ENCODE measurements at places on chromosomes 11 and 22.

DNA sequence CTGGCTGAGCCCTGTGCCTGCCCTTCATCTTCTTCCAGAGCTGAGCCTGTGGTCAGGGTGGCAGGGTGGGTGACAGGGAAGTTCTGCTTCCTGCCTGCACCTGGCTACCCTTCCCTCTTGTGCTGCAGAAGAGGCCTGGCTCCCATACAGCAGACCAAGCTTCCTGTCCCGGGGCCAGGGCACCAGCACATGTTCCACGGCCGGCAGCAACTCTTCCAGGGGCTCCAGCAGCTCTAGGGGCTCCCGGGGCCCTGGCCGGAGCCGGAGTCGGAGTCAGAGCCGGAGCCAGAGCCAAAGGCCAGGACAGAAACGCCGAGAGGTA, 15.0 kb downstream of the ROBO3 start:
- no peak for DNase-seq

GRCh38 chr11:7648264-7648663, 25.0 kb downstream of the CYB5R2 start:
- no peak for DNase-seq

- DNase-seq = no peak
Measured at GRCh38 chr11:86719781-86720463, 47.5 kb upstream of the ME3 start.

DNA sequence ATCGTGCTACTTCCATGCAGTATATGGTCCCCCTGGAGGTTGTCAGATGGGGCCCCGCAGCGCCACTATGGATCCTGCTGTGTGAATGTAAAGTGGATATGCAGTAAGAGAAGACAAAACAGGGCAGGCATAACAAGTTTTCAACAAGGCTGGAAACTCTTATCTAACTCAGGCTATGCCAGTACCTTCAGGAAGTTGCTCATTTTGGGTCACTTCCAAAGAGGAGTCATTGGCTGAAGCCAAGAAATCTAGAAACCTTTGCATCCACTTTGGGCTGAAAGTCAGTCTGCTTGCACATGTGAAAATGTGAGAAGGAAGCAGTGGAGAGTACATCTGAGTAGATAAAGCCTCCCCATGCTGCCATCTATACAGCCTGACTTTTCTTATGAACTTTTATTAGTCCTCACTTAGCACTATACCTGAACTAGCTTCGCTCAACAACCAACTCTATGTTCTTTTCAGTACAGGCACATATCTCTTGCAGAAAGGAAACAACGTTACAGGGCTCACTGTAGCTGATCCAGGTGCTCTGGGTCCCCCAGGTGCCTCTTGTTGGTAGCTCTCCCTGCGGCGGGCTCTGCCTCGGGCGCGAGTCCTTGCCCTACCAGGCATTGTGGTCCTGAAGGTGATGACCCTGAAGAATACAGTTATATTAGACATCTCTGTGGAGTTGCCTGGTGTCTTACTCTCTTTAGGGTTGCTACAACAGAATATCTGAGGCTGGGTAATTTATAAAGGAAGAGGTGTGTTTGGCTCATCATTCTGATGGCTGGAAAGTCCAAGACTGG, 12.4 kb downstream of the PIWIL3 start:
- DNase-seq = no peak

GRCh38 chr11:124207102-124207792, 24.1 kb downstream of the OR10D3 start:
- DNase-seq = no peak

DNA sequence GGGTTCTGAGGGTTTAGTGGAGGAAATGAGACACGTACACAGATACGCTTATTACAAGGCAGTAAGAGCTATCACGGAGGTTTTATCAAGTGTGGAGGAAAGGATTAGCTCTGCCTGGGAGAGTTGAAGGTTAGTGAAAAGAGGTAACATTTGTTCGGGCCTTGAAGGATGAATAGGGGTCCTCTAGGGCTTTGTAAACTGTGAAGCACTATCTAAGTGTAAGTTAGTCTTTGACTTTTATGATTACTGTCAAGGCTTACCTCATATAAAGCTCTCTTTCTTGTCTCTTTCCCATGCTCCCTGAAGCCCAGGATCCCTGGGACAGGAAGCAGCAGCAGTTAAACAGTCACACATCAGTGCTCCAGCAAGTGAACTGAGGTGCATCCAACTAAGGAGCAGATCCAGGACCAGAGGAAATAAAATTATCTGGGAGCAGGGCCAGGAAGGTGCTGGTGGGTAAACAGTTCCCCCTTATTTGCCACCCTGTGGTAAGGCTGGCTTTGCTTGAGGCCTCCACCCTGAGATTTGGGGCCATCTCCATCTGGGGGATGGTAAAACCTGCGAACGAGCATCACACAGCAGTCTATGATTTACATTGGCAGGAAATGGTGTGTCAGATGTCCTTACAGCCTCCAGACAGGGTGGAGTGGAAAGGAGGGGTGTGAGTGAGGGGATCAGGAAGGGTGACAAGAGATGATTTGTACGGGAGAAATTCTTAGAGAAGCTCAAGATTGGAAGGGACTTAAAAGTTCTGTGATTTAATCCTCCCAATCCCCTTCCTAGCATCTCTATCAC, 27.2 kb downstream of the GVQW3 start:
- DNase-seq = no peak

- DNase-seq = no peak
Measured at GRCh38 chr11:83158965-83159901, 2.3 kb downstream of the PCF11 start.

DNA sequence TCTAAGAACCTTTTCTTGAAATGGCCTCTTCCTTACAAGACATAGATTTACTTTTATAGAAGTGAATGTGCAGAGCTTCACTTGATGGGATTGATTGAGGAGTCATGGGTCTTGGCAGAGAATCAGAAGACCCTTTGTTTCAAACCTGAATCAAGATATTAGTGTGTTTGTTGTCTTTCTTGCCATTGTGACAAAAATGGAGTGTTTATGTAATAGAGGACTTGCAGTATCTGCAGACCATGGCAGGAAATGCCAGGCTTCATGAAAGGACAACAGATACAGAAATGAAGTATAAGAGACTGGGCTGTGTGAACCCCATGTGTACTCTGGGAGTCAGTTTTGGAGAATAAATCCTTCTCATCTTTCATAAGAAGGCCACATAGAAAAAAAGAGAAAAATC, 72.9 kb upstream of the HORMAD2 start:
- no peak for DNase-seq

GRCh38 chr22:31363885-31364465, 17.8 kb upstream of the PATZ1 start:
- no peak for DNase-seq

DNA sequence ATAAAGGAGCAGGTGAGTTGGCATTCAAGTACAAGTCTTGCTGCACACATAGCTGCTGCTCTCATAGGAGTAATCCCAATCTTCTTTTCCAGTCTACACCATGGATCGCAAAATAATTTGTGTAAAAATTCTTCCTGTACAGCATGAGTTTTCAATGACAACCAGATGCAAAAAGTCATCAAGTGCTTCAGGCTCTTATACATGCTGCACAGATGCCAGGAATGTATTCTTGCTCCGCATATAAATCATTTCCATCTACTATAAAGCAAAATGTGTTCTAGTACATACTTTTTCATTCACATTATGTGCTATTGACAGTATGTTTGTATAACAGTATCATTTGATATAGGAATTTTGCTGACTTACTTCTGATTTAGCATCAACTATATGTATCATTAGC, 35.4 kb downstream of the NXPE2 start:
- DNase-seq = no peak

GRCh38 chr11:128283451-128283850, 303.9 kb downstream of the ETS1 start:
- DNase-seq = no peak

DNA sequence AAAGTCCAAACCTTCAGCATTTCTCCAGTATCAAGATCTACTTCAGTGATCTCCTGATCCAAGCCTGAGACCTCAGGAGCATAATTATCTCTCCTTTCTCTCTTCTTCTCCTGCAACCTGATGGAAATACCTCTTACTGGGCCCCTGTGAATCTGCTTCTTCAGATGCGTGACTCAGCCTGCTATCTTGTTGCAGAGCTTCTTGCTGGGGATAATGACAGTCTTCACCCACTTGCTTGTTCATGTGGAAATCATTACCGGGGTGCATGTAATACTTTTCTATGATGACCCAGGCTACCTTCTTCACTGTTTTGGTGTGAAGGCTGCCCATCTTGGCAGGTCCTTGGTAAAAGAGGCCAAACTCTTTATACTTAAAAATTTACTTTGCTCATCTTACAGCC, 140.0 kb upstream of the POU2AF2 start:
- DNase-seq = no peak

DNA sequence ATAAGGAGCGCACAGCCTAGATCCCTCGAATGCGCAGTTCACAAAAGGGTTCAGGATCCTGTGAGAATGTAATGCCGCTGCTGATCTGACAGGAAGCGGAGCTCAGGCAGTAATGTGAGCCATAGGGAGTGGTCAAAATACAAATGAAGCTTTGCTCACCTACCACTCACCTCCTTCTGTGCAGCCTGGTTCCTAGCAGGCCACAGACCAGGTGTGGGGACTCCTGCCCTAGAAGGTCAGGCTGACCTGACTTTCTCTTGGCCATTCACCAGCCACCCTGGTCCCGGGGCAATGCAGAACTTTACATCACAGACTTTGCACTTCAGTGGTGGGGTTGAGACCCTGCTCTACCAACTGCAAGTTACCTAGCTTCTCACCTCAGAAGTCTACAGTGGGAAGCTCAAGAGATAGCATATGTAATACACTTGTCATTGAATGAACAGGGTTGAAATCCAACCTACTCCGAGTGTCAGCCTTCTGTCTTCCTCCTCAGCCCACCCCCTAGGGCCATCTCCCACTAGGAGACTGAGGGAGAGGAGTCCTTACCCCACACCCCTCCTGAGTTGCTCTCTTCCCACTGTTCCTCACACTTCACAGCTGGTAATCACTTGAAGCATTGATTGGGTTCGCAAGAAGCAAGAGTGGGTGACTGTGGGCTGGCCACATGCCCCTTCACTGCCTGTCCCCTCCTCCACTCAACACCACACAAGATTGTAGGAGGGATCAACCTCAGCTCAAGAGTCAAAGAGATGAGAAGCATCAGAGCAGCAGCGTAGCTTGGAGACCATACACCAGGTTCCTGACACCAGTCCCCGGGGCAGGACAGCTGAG, 2.0 kb upstream of the KCNJ1 start:
- no peak for DNase-seq

DNA sequence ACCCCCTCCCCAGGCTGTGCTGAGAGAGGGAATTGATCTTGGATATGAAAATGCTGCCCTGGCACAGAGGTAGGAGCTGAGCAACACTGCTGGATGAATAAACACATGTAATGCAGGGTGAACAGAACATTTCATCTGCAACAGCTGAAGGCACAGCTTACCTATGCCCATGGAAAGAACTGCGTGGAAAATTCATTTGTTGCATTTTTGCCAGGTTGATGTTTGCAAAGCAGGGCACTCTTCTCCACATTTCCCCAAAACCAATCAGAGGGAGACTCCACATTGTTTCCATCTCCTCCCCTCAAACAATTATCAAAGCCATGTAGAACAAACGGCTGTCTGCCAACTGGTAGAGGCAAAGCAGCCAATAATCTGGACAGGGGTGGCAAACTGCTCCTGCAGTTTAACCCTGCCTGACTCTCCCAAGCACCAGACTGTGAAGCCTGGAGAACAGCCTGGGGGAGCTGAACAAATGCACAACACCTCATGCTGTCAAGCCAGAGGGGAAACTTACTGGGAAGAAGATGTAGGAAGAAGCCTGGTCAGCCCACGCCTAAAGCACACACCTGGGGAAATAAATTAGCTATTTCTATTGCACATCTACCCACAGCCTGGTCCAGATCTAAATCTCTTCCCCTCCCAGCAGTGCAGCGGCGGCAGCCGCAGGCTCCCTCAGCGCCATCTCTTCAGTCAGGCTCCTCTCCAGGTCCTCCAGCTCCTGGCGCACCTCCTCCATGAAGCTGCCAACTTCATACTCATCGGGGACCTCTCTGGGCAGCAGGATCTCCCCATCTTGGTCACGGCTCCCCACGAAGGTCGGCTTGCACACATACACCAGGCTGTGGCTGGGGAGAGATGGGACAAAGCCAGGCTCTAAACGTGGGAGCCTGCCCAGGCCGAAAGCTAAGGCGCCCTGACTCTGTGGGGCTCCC, 44.3 kb downstream of the DKK3 start:
- no peak for DNase-seq

GRCh38 chr11:125457814-125458343, 38.2 kb downstream of the FEZ1 start:
- no peak for DNase-seq

GRCh38 chr11:60879971-60880588, 12.7 kb downstream of the ZP1 start:
- DNase-seq = no peak

DNA sequence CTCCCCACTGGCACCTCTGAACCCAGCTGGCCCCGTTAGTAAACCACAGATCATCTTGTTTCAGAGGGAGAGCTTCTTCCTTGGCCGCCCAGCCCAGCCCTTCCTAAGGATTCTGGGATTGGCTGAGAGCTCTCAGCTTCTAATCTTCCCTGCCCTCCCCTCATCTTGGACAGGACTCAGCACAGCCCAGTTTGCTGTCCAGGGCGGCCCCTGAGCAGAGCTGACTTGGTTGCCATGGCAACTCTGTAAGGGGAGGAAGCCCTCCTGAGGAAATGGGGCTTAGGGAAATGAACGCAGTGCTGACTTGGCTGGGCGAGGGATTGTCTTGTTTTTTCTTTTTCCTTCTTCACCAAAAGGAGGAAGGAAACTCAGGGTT, 4.6 kb downstream of the APOL4 start:
- DNase-seq = peak; percentile 90

- no peak for DNase-seq
Measured at GRCh38 chr11:77106321-77106720, 3.7 kb downstream of the OMP start.

DNA sequence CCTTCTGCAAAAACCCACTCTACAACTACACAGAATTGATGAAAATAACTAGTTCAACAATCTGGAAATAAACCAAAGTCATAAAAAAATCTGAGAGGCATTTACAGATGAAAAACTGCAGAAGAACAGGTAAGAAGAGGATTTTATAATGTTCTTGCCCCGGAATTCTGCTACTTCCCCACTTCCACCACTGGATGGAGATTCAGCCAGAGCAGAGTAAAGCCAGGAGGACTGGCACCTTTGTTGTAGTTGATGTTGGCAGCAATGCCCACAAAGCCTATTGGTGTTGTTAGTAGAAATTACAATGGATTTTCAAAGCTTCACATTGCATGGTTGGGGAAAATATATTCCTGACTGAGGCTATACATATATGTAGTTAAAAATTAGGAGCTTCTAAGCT, 640.2 kb downstream of the LRRC4C start:
- DNase-seq = no peak

GRCh38 chr11:115050756-115051155, 372.4 kb downstream of the NXPE2 start:
- DNase-seq = no peak

DNA sequence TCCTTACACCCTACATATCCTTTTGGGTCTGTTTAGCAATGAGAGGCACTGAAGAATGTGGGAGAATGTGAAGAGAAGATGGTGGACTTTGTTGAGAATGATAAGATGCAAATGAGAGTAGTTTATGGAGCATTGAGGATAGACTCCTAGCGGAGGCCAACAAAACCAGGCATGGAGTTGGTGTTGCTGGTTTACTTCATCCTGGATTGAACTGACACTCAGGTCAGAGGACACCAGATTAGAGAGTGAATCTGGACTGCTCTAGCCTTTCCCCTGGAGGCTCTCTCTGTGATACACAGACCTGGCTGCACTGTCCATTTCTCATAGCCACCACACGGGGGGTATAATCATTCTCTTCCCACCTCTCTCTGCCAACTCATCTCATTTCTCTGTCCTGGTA, 98.7 kb downstream of the MICAL2 start:
- DNase-seq = no peak
